Activated CD4-positive, alpha-beta T cell treated with anti-CD3 and anti-CD28 coated beads for 36 hours (primary cell): ENCODE measurements at places on chromosomes 7 and 10. TPM values are rescaled to one million over a fixed set of nuclear protein-coding genes. Genes with fewer than 3 reads are reported as not detected.

CUBN gene
- total RNA-seq, result 0.43 TPM

- peaks cover 3% of the 10 kb centered on the region for H3K27me3 ChIP-seq
- DNase-seq, result no peak
- H3K36me3 ChIP-seq, result no peaks in the 10 kb centered on the region
- H3K27ac ChIP-seq, result no peak overlapping the region
These were observed 23.5 kb upstream of the CHST15 start for GRCh38 chr10:124116771-124117510.

VPS37D gene
- 0.35 TPM for total RNA-seq

- no peak overlapping the region for H3K27ac ChIP-seq
- no peaks in the 10 kb centered on the region for H3K27me3 ChIP-seq
- DNase-seq, result no peak
- H3K4me3 ChIP-seq, result no peak overlapping the region
- peaks cover 10% of the 10 kb centered on the region for H3K4me1 ChIP-seq
These were observed 23.1 kb upstream of the SAR1A start for GRCh38 chr10:70193391-70193844.

- DNase-seq, result no peak
- no peaks in the 10 kb centered on the region for H3K36me3 ChIP-seq
- H3K27me3 ChIP-seq, result no peaks in the 10 kb centered on the region
These were observed 25.1 kb downstream of the PWWP2B start for GRCh38 chr10:132421847-132422751.

PRPS1L1 gene
- not detected for total RNA-seq
